Aorta (tissue), 5 donors: ENCODE measurements at places on chromosomes 5 and 9. TPM values are rescaled to one million over a fixed set of nuclear protein-coding genes. Genes with fewer than 3 reads are reported as not detected.
A peak's percentile ranks its signal among the peaks of the same experiment; 100 is the strongest.

GRCh38 chr5:175621971-175622370 lies 35.9 kb upstream of the HRH2 start:
- H3K4me3 ChIP-seq: no peak overlapping the region
- no peaks in the 10 kb centered on the region for H3K4me1 ChIP-seq
- H3K27ac ChIP-seq: no peak overlapping the region
- DNase-seq: no peak
- H3K36me3 ChIP-seq: no peaks in the 10 kb centered on the region

GRCh38 chr5:169724303-169725087 lies 87.4 kb downstream of the DOCK2 start:
- no peaks in the 10 kb centered on the region for H3K4me1 ChIP-seq
- no peak for DNase-seq
- H3K27me3 ChIP-seq: no peaks in the 10 kb centered on the region
- H3K27ac ChIP-seq: no peak overlapping the region
- no peak overlapping the region for H3K4me3 ChIP-seq
- H3K36me3 ChIP-seq: no peaks in the 10 kb centered on the region

DNA sequence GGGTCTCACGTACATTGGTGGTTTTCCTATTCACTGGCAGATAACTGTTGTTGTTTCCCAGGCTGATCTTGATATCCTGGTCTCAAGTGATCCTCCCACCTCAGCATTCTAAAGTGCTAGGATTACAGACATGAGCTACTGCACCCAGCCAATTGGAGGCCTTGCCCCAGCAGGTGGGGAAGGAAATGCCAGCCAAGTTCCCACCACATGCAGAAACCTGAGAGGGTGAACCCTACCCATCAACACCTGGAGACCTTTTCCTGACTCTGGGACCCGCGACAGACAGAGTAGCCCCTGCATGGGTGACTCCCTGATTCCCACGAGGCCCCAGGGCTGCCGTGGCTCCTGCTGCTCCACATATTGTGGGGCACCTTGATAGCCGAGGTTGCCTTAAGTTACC lies 107.7 kb downstream of the GDA start:
- DNase-seq: no peak
- no peak overlapping the region for H3K4me3 ChIP-seq
- H3K27ac ChIP-seq: no peak overlapping the region
- no peaks in the 10 kb centered on the region for H3K27me3 ChIP-seq
- H3K36me3 ChIP-seq: no peaks in the 10 kb centered on the region
- H3K4me1 ChIP-seq: no peaks in the 10 kb centered on the region

GRCh38 chr5:133734916-133735315 lies 122.6 kb upstream of the FSTL4 start:
- no peaks in the 10 kb centered on the region for H3K27me3 ChIP-seq
- H3K4me3 ChIP-seq: no peak overlapping the region
- no peak for DNase-seq
- peak overlapping the region; percentile 58 for H3K27ac ChIP-seq
- no peaks in the 10 kb centered on the region for H3K36me3 ChIP-seq

GRCh38 chr5:41371738-41372137 lies 138.7 kb downstream of the PLCXD3 start:
- no peaks in the 10 kb centered on the region for H3K36me3 ChIP-seq
- no peaks in the 10 kb centered on the region for H3K4me1 ChIP-seq
- H3K4me3 ChIP-seq: no peak overlapping the region
- H3K27ac ChIP-seq: no peak overlapping the region
- H3K27me3 ChIP-seq: no peaks in the 10 kb centered on the region
- DNase-seq: no peak

SV2C gene
- total RNA-seq: not detected

SPINK1 gene
- 13.7 TPM for total RNA-seq
